ENCODE measurements at places on chromosomes 2 and 18. TPM values are rescaled to one million over a fixed set of nuclear protein-coding genes. Genes with fewer than 3 reads are reported as not detected.

NOSTRIN gene
- total RNA-seq: not detected

MDH1B gene
- total RNA-seq: 0.86 TPM

RIOK3 gene
- 59.5 TPM for total RNA-seq

SCYGR4 gene
- total RNA-seq: not detected

RGPD3 gene
- not detected for total RNA-seq

ERICH2 gene
- not detected for total RNA-seq

ST6GAL2 gene
- not detected for total RNA-seq

ERLEC1 gene
- 18.5 TPM for total RNA-seq

LONRF2 gene
- not detected for total RNA-seq

SGPP2 gene
- 7.1 TPM for total RNA-seq

GRCh38 chr2:37706334-37707183 is 35.1 kb upstream of the CDC42EP3 start:
- no peak for DNase-seq

GRCh38 chr2:233960203-233960602 is 43.0 kb downstream of the TRPM8 start:
- no peak for DNase-seq

GRCh38 chr2:128054104-128054885 is 26.4 kb upstream of the SAP130 start:
- no peak for DNase-seq

GRCh38 chr2:6992794-6993228 is 75.6 kb downstream of the RNF144A start:
- no peak for DNase-seq

DNA sequence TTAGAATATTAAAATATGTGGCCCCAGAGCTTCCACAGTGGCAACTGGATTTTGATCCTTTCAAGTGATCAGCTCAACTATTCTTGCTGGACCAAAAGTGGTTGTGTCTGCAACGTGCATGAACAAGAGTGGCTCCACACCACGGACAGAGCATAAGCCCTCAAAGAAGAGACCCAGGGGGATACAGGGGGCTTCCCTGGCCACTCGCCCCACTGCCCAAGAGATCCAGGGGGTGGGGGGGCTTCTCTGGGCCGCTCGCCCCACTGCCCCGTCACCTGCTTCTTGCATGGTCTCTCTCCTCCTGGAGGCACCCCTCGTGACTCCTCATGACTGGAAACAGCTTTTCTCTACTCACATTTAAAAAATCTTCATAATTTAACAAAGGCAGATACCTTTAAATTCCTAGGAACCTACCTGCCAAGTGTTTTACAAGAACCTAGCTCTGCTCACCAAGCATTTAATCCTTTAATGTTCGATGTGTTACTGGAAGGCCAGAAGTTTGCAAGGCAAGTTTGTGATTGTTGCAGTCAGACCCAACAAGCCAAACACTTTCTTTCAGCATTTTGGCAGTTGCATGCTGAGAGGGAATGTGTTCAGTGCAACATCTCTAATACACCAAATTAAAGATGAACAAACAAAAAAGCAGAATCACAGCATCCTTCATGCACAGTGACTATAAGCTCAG is 174.3 kb downstream of the BCL2 start:
- no peak for DNase-seq

DNA sequence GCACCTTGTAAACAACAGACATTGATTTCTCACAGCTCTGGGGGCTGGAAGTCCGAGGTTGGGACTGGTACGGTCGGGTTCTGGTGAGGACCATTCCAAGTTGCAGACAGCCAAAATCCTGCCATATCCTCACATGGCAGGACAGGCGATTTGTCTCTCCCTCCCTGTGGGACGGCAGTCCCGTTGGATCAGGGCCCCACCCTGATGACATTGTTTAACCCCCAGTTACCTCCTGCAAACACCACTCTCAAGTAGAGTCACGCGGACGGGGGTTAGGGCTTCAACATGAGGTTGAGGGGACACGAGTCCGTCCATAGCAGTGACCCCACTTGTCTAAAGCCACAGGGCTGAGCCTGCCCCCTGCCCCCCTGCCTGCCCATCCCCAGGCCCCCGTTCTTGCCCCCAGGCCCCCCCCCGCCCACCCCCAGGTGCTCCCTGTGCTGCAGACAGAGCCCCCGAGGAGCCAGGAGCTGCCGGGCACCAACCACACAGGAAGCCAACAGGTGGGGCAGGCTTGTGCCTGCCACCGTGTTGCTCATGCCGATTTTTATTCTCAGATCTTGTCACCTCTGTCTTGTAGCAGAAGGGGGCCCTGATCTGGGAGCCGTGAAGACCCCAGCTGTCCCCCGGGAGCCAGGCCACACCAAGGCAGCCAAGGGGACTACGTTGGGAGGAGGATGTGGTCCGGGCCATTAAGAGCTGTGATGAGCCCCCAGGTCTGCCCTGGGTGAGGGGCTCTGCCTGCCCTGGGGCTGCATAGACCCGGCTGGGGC is 82.2 kb downstream of the NFATC1 start:
- no peak for DNase-seq

- no peak for DNase-seq
These were observed 49.5 kb upstream of the SP3 start for GRCh38 chr2:174014699-174015070.

DNA sequence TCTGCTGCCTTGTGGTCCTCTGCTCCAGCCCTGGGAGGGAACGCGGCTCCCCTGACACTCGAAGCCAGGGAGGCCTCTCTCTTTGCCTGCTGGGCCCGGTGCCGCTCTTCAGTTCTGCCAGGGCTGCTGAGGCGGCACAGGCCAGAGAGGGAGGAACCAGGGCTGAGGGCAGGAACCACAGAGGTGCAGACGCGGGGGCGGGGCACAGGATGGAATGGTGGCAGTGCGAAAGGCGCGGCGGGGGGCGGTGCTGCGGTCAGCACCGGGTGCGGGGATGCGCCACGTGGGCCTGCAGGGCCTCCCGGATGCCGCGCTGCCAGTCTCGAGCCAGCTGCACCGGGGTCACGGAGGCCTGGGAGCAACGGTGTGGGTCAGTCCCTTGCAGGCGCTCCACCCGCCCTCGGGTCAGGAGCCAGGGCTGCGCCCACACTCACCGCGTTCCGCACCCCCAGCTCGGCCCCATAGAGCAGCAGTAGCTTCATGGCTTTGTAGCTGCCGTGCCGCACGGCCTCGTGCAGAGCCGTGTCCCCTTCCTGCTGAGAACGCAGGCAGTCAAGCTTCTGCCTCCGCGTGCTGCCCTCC is 4.4 kb downstream of the ANKRD23 start:
- peak; percentile 89 for DNase-seq

- DNase-seq: peak; percentile 78
These were observed at the start of gene ANKAR for GRCh38 chr2:189674374-189675112. TSS of gene ANKAR (plus strand) at chr2:189674670. CDS start at chr2:189676491, 1,821 bp downstream.

- no peak for DNase-seq
These were observed 630.5 kb downstream of the CBLN2 start for GRCh38 chr18:71913641-71914040.

DNA sequence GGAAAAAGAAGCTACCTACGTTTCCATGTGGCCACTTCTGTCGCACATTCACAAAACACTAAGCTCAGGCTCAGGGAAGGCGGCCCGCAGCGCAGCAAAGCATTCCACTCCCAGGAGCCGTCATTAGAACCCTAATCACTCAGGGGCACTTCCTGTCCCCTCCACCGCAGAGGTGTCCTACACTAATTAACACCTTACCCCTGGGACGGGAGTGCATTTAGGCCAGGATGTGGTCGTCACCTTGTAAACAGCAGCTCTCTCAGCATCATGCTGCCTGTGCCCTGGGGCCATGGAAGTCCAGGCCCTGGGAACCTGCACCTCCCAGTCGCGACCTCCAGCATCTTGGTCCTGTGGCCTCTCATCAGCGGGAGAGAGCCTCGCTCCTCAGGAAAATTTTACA is 359.8 kb upstream of the SALL3 start:
- DNase-seq: no peak

DNA sequence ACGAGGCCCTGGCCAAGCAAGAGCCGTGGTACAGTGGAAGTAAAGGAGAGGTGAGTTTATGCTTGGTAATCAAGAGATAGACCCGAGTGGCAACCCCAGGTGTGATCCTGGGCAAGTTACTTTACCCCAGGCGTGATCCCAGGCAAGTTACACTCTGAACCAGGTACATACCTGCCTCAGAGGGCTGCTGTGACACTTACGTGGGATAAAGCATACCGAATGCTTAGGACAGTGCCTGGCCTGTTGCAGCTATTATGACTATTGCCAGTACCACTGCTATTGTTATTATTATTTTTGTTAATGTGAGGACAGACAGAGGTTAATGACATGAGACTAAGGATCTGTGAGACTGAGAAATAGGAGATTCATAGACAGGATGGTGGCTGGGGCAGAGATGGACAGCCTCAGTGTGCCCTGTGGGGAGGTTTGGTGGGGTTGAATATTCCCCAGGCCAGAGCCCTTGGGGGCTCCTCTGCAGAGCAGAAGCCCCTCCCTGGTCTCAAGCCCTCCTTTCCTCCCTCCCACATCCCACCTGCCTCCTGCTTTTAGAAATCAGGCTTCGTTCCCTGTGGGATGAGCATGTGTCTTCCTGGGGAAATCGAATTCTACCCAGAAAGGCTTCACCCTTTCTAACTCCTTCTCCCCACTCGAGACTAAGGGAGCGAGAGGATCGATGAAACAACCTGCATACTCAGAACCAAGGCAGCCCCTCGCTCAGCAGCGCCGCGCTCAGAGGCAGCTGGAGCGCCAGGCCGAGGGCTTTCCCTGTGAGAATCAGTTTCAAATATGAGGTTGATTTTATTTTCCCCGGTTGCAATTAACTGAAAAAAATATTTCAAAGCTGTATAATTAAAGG is 62.0 kb upstream of the SIX3 start:
- DNase-seq: no peak

GRCh38 chr2:23015651-23016200 is 369.3 kb upstream of the KLHL29 start:
- no peak for DNase-seq

DNA sequence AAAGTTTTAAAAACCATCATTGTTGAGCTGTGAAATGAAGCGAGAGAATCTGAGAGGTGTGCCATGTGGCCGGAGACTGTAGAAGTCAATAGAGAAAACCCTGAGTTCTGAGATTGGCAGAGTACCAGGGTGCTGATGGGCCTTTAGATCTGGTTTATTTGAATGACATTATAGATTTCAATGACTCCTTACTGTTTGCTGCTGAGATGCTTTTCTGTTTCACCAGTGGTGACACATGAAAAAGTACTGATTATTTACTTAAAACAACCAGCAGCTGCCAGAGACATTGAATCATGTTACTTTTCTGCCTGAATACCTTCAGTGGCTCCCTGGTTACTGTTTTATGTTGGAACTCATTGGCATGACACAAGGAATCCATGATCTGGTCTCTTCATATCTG is 602.7 kb upstream of the ZNF804A start:
- DNase-seq: no peak

DNA sequence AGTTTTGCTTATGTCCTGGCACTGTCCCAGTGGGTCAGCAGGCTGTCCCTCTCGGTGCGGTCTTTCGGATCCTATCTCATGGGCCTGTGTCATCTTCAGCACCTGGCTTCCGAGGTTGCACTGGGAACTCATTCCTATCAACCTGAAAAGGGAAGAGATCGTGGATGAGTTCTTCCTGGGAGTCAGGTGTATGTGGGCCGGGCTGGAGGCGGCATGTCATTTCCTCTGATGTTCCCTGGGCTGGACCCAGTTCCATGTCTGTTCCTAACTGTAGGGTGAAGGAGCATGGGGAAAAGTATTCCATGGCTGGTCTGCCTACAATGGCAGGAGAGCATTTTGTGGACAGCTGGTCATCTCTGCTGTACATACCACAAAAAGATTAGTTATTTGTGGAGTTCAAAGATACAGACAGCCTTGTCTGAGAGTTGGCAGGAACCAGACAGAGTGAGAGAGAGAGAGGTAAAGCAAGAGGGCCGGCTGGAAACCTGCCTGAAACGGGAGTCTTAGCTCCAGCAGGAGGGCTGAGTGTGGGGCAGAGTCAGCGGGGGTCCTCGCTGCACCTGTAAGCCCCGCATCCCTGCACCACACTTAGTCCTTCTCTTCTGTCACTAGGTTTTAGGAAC is 25.2 kb downstream of the FAM228A start:
- no peak for DNase-seq

GRCh38 chr2:102593516-102593915 is 25.8 kb upstream of the SLC9A2 start:
- DNase-seq: no peak

- DNase-seq: no peak
These were observed 285.4 kb upstream of the MGAT5 start for GRCh38 chr2:133968446-133968845.

DNA sequence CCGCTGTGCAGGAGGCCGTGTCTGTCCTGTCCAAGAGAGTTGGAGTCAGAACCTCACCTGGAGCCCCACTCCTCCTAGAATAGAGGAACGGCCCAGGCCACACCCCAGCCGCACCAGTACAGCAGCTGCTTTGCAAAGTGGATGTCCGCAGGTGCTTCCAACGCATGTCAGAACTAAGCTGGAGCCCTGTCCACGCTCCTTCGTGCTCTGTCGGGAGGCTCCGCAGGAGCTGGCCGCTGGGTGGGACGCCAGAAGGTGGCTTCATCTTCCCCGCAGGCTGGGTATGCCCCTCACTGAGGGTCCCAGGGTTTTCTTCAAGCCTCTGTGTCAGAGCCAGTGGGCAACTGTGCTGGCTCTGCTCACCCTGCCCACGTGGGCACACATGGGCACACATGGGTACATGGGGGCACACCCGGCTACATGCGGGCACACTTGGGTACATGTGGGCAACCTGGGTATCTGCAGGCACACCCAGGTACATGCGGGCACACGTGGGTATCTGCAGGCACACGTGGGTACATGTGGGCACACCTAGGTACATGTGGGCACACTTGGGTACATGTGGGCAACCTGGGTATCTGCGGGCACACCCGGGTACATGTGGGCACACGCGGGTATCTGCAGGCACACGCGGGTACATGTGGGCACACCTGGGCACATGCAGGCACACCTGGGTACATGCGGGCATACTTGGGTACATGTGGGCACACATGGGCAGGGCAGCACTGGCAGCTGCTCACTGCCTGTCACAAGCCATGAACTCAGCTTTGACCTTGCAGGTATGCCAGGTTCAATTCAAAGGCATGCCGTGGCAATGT is 67.1 kb upstream of the CTDP1 start:
- DNase-seq: no peak

DNA sequence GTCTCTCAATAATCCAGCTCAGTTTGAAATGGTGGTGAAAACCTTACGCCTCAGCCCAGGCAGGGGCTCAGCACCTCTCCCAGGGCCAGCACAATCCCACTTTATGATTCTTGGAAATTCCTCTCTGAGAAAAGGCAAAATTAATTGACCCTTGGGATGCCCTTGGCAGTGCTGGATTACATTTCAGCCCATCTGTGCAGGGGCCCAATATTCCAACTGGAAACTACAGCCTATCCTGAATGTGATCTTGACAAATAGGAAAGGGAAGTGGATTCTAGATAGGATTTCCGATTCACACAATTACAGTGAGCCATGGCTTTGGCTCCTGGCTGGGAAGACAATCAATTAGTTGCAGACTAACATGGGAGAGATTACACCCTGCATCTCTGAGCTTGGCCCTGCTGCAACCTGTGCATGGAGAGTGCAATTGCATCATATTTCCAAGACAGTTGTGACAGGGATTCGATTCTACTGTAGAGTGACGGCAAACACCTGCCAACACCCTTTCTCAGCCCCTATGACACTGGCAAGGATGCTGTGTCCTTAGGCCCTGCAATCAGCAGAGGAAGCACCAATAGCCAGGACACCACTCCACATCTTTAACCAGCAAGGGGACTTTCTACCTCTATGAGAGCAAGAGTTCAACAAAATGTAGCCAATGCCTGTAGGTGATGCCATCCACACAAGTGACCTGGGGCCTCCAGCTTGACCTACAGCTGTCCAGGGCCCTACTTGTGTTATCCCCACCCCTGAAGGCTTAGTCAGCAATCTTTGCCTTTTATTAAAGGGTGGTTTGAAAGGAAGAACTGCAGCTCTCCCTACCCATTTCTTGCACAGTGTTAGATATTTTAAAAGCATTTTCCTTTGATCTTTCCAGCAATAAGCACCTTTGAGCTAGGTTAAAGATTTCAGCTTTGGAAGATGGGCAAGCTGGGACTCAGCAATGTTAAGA is 187.2 kb upstream of the HS6ST1 start:
- DNase-seq: no peak

All from activated naive CD4-positive, alpha-beta T cell treated with anti-CD3 and anti-CD28 coated beads for 36 hours (primary cell).